ENCODE measurements at places on chromosomes 2 and 18. TPM values are rescaled to one million over a fixed set of nuclear protein-coding genes. Genes with fewer than 3 reads are reported as not detected.

Gene RGPD3
- 0.18 TPM for total RNA-seq

Gene RGPD6
- 9.7 TPM for total RNA-seq

DNA sequence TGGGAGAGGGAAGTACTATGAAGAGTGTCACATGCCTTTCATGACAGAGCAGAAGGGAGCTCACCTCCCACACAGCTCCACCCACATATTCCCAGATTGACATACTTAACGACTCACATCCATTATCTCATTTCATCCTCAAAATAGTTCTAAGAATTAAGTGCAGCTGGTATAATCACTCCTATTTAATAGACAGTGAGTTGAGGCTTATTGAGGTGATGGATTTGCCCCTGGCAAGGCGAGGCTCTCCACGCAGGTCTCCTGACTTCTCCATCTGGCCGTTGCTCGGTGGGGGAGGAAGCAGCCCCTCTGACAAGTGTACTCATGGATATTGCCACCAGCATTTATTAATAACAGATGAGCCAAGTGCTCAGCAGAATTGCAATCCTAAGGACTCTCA, 81.4 kb downstream of the TGOLN2 start:
- DNase-seq, result no peak

DNA sequence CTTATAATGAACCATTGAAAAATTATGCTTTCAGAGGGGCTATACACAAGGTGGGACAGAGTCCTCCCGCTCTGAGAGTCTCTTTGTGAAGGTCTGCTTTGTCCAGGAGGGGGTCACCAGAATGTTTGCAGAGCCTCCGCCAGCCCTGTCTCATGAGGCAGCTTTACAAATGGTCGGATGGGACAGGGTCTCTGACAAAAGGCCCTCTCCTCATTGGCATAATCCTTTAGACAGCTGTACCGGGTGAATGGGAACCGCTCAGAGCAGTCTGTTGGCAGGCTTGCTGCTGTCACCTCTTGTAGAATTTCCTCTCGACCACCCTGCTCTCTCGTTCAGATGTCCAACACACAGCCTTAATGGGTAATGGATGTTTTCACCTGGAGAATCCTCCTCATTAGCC, 40.2 kb upstream of the TGIF1 start:
- no peak for DNase-seq

DNA sequence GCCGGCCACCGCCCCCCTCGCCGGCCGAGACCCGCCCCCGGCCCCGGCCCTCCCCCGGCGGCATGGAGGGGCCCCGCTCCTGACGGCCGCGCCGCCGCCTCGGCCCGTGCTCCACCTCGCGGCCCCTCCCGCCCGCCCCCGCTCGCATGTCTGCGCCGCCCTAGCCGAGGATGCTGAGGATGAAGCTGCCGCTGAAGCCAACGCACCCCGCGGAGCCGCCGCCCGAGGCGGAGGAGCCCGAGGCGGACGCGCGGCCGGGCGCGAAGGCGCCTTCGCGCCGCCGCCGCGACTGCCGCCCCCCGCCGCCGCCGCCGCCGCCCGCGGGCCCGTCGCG, 397 bp downstream of the ZCCHC2 start:
- DNase-seq, result no peak

Gene RAB6C
- 0.09 TPM for total RNA-seq

- DNase-seq, result peak; percentile 47
These were observed 18.1 kb downstream of the LPIN2 start for GRCh38 chr18:2994603-2995432.

- DNase-seq, result no peak
These were observed 309.7 kb downstream of the RAD51AP2 start for GRCh38 chr2:17208511-17208910.

Gene SERPINB2
- 1.2 TPM for total RNA-seq

DNA sequence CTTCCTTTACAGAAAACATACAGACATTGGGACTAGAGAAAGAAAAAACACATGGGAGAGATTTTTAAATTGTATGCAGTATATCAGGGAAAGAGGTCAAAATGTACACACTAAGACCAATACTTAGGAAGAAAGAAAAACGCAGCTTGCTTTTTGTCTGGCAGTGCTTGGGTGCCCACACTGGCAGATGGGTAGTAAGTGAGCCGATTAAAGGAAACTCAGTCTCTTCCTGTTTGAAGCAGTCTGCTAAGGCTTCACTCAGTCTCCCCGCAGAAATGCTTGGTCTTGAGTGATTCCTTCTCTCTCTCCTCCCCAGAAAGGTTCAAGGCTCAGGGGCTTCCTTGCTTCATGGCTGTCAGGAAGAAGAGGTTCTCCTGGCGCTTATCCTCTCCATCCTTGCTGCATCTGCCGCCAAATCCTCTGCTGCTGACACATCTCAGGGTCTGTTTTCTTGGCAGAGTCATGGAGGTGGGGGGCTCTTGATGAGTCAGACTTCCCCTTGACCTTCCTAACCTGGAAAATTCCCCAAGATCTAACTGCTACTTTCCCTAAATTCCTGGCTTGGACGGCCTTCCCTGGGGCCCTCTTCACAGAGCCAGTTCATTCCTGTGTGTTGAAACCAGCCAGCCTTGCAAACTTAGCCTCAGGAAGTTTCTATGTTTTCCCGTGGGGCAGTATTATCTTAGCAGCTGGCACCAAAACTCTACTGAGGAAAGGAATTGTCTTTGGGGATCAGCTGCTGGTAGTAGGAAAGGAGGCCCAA, 10.5 kb upstream of the TMSB10 start:
- DNase-seq, result no peak

DNA sequence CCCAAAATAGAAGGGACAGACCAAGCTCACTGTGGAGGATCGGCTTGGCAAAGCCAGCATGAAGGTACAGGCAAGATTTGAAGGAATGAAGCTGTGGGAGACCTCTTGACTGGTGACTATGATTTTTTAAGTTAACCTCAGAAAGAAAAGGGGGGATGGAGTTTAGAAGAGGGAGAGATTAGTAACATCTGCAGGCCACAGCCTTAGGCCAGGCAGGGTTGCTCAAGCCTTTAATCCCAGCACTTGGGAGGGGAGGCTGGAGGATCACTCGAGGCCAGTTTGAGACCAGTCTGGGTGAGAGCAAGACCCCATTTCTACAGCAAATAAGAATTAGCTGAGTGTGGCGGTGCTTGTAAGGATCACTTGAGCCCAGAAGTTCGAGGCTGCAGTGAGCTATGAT, 46.6 kb downstream of the ZNF532 start:
- no peak for DNase-seq

- no peak for DNase-seq
These were observed 23.5 kb downstream of the TRPM8 start for GRCh38 chr2:233940376-233941276.

Gene PAX8
- total RNA-seq, result 2.3 TPM

Gene SH3BP4
- total RNA-seq, result not detected

- DNase-seq, result no peak
These were observed 23.6 kb upstream of the VWA3B start for GRCh38 chr2:98063291-98063854.

DNA sequence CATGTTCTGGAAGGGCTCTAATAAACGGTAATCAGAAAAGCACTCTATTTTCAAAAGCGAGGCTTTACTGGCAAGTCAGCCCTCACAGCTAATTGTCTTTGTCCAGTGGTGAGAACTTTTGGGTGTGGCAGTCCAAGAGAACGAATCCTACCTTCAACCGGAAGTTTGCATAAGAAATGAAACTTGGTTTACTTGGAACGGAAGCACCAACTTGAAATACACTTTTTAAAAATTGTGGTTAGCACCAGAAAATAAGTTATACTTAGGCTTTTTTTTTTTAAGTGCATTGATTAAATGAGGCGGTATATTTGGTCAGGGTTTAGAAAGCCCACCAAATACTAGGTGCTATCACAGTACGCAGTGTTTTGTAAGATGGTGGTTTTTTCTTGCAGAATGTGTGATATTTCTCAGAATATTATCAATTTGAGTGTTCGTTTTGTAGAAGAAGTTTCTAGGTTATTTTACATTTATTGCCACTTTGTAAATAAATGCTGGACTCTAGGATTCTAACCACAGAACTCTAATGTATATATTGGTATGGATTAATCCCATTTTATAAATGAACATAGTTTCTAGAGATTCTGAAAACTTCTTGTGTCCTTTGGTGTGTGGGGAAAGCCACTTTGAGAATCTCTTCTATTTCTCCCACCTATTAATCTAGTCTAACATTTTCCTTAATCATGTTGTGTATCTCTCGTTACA, 1.2 kb downstream of the MYL12A start:
- DNase-seq, result no peak

DNA sequence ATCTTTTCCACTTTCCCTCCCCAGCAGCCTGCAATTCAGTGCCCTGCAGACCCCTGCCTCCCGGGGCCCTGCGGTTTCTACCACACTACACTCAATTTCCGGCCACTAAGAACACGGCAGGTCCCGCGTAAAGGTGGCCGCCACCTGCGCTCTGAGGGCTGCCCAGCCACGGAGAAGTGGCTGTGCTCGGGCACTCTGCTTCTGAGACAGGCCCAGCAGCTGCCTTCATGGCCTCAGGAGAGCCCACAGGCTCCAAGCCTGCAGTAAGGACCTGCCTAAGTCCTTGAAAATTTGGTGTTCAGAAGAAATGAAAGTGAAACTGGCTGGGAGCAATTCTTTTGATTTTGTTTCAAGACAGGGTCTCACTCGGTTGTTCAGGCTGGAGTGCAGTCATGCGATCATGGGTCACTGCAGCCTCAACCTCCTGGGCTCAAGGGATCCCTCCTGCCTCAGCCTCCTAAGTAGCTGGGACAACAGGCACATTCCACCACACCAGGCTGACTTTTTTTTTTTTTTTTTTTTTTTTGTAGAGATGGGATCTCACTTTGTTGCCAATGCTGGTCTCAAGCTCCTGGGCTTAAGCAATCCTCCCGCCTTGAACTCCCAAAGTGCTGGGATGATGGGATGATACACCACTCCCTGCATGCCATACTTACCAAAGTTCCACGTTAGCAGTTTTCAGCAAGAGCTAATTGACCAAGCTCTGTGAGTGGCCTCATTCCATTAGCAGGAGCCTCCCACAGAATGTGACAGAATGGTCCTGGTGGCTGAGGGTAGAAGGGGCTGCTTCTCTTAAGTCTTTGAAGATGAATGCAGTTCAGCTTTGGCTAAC, 14.6 kb upstream of the ALPP start:
- no peak for DNase-seq

Gene DDX1
- total RNA-seq, result 137 TPM

- no peak for DNase-seq
These were observed 11.1 kb upstream of the MAPRE3 start for GRCh38 chr2:26959331-26959730.

DNA sequence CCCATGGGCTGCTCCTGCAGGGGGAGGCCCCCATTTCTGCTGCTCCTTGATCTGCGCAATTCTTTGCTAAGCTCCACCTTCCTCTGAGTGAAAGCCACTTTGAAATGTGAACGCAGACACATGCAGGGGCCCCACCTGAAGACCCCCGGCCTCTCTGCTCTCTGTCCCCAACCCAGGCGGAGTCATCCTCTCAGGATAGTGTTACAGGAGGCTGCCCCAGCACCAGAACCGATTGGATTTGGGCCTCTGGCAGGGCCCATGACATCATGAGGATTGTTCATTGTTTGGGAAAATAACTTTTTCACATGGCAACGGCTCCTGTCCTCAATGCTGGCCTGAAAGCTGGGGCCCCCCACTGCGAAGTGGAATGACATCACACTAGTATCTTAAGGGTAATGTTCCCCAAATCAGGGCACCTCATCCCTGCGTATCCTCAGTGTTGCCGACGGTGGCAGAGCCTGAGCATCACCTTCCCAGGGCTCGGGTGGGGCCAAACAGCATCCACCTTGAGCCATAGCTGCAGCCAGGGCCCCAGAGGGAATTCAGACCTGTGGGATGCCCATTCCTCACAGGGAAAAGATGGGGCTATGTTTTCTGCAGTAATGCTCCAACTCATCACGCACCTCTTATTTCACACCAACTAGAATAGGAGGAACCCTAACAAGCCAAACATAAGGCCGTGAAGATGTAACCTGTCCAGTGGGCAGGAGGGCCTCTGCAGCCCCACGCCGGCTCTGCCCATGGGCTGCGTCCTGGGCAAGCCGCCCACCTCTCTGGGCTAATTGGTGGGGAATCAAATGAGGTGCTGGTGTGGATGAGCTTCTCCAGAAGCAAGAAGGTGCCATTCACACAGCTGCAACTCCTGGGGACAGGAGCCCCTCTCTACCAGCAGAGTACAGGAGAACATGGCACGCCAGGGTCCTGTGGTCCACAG, 2.7 kb upstream of the ERFE start:
- no peak for DNase-seq

Gene TUBB8B
- total RNA-seq, result not detected

- DNase-seq, result no peak
These were observed 195.7 kb downstream of the ARL4C start for GRCh38 chr2:234300932-234301823.

- DNase-seq, result no peak
These were observed 259.9 kb upstream of the THSD7B start for GRCh38 chr2:136505462-136505861.

Gene ACMSD
- total RNA-seq, result not detected

Gene POTEI
- not detected for total RNA-seq

Gene HOXD8
- total RNA-seq, result not detected

DNA sequence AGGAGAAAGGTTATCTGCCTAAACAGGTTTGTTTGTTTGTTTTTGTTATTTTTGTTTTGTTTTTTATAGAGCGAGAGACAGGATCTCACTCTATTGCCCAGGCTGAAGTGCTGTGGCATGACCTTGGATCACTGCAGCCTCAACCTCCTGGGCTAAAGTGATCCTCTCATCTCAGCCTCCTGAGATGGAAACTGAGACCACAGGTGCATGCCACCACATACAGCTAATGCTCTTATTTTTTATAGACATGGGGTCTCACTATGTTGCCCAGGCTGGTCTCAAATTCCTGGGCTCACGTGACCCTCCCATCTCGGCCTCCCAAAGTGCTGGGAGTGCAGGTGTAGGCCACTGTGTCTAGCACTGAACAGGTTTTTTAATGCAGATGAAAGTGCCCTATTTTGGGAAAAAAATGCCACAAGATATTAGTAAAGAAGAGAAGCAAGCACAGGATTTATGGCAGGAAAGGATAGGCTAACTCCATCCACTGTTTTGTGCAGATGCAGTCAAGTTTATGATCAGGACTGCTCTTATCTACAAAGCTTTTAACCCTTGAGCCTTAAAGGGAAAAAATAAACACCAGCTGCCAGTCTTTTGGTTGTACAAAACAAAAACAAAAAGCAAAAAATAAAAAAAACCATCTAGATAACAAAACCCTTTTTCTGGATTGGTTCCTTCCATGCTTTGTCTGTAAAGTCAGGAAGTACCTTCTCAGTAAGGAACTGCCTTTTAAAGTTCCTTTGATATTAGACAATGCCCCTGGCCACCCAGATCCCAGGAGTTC, 29.4 kb downstream of the MAP4K3 start:
- DNase-seq, result no peak

GRCh38 chr18:58091099-58091611, 47.1 kb downstream of the NEDD4L start:
- DNase-seq, result no peak

DNA sequence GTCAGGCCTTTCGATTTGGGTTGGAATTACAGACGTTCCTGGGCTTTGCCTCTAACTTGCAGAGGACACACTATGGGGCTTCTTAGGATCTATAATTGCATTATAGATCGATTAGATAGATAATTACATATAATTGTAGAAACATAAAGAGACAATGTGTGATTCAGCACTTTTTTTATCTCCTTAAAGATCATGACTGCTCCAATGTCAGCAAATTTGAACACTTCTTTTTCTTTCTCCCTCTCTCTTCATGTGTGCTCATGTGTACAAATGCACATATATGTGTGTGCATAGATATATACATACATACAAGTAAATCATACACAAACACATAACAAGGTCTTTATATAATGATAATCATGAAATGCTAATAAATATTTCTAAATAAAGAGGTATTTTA, 1261.2 kb upstream of the SLC39A10 start:
- no peak for DNase-seq

All from CD8-positive, alpha-beta memory T cell (primary cell).